Right cardiac atrium (tissue), 5 donors: ENCODE measurements at places on chromosomes 3 and 15. TPM values are rescaled to one million over a fixed set of nuclear protein-coding genes. Genes with fewer than 3 reads are reported as not detected.

FETUB gene
- not detected for total RNA-seq

DNA sequence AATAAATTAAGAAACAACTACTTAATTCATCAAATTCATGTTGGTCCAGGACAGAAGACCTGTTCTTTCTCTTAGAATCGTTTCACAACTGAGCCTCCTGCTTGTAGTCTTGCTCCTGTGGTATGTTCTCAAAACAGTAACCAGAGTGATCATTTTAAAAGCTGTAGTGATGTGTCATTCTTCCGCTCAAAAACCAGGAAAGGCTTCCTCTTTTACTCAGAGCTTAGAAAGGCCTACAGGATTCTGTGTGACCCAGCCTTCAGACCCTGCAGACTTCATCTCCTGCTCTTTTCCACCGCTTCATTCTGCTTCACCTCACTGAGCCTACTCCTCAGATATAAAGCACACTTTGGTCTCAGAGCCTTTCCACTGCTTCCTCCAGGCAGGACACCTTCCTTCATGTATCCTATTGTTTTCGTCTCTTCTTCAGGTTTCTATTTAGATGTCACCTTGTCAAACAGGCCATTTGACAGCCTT, 22.7 kb downstream of the ST6GAL1 start:
- no peak for DNase-seq

CHDH gene
- total RNA-seq: 4.6 TPM

- peak; percentile 85 for DNase-seq
These were observed 56.2 kb upstream of the DLG1 start for GRCh38 chr3:197354568-197355001.

FAIM gene
- total RNA-seq: 5.7 TPM

DNA sequence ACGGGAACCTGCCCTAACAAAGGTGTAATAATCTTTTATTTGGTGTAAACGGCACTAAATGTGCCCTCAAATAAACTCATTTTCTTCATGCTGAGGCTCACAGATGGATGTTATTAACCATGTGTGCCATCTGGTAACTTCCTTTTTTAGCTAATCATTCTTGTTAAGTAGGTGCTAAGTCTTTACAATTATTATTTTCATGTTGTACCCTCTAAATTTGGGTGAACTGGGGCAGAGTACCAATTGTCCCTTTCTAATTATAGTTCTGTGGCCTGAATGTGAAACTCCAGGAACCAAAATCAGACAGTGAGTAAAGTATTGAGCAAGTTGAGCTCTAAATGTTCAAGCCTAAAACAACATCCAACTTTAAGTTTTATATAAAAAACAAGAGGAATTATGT, 220.7 kb upstream of the CADM2 start:
- no peak for DNase-seq

DNA sequence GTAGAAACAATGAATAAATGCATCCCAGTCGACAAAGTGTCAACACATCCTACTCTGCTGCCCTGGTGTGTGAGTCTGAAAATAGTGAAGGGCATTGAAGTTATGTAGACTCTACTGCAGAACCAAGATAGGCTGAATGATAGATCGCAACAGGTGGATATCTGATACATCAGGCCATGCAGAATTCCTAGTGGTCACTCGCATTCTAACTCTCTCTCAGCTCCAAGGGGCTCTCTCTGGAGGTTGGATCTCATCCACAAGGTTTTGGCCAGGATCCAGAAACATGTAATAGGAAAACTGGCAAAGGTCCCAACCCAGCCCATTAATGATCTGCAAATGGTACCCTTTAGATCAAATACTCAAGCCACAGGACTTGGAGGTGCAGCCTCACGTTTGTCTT, 514.1 kb downstream of the MAGI1 start:
- DNase-seq: no peak

- no peak for DNase-seq
These were observed 311.0 kb downstream of the WDR72 start for GRCh38 chr15:53448232-53449015.

GRCh38 chr3:151445273-151446001, 15.4 kb downstream of the IGSF10 start:
- DNase-seq: peak; percentile 71

DNA sequence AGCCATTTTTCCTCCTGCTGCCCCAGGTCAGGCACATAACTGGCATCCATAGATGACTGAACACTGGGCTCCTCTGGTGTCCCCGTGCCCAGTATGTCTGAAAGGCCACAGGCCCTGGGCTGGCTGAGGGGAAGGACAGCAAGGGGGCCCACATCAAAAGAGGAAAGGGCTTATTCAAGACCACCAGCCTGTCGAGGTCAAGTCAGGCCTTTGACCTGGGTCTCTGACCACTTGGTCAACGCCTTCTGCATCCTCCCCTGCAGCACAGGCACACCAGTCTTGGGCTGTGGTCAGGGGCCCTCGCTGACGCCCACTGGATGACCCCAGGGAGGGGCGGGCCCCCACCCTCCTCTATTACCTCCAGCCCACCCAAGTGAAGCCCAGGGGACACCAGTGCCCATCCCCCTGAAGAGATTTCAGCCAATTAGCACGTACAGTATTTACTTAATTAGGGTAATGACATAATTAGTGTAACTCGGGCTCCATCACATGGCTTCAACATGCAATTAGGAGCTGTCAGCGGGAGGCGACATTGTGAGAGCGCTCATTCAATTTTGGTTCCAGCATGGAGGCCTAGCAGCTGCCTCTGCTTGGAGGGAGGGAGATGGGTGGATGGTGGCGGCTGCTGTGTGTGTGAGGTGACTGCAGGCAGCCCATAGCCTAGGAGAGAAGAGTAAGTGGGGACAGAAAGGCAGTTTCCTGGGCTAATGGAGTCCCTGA, 13.5 kb upstream of the DNAH1 start:
- no peak for DNase-seq

- no peak for DNase-seq
These were observed 551.8 kb upstream of the CBLB start for GRCh38 chr3:106420628-106421027.

OR4M2 gene
- total RNA-seq: not detected

- DNase-seq: no peak
These were observed 208.8 kb downstream of the SV2B start for GRCh38 chr15:91308855-91309254.

DNA sequence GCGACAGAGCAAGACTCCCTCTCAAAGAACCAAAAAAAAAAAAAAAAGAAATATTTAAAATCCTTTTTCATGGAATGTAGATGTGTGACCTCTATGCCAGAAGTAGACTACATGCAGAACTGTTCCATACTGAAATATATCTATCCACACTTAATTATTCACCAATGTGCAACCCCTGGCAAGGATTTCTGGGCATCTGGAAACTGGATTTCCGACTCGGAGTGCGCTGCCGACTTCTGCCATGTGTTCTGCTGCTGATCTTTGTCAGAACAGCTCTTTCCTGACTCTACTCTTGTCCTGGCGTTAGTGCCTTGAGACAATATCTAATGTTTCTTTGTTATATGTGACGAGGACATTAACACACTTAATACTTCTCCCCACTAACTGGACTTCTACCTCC, 11.7 kb downstream of the LIPH start:
- no peak for DNase-seq

GRCh38 chr3:36891701-36892160, 53.1 kb downstream of the TRANK1 start:
- DNase-seq: peak; percentile 73

DNA sequence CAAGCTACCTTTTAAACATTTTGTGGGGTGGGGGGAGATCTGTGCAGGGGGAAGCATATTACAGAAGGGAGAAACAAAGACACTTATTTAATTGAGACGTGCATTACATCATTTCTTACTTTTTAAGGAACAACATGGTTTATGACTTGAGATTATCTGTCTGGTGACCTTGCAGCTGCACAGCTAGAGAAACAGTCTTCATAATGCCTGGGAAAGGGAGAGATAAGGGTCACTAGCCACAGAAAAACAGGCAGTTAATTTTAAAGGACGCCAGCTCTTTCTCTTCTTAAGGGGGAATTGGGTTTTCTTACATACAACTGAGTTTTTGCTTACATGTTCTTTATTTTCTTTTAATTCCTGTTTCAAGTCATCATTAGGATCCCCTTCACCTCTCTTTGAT, 147.9 kb downstream of the SST start:
- no peak for DNase-seq

- DNase-seq: no peak
These were observed 24.2 kb upstream of the PGPEP1L start for GRCh38 chr15:99031688-99032282.

DNA sequence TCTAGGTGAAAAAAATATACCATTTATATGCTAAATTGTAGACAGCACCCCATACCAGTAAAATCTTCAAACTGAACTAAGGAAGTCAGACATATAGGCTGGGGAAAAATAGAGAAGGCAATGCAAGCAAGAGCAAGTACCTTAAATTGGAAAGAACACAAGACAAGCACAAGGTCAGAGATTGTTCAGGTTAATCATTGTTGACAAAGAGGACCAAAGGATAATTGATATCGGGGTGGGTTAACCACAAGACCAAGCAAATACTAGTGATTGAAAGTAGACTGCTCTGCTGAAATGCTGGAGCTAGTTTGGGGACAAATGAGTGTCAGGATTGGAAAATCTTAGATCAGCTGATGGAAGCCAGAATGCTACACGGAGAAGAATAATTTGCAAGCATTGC, 499.8 kb downstream of the ROBO2 start:
- no peak for DNase-seq
